Activated CD4-positive, alpha-beta T cell treated with anti-CD3 and anti-CD28 coated beads, Interleukin-2, amount 10 ng/mL, durations not matched to agents 7 days and 5 days (primary cell): ENCODE measurements at places on chromosomes 3 and 15.
A peak's percentile ranks its signal among the peaks of the same experiment; 100 is the strongest.

DNA sequence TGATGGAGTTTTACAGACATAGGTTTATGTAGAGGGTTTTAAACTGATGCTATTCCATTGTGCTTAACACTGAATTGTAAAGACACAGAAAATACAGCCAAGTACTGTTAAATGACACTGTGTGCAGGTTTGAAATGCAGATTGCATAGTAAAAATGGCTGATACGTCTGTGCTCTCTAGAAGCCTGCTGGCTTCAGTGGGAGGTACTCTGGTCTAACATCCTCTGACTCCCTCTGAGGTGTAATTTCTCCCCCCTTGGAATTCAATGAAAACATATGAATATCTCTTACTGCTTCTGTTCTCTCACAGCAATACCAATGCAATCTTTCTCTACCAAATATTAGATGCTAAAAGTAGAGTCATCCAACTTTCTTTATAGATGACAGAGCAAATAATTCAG is 176.6 kb downstream of the SLC9A9 start:
- no peak for DNase-seq

DNA sequence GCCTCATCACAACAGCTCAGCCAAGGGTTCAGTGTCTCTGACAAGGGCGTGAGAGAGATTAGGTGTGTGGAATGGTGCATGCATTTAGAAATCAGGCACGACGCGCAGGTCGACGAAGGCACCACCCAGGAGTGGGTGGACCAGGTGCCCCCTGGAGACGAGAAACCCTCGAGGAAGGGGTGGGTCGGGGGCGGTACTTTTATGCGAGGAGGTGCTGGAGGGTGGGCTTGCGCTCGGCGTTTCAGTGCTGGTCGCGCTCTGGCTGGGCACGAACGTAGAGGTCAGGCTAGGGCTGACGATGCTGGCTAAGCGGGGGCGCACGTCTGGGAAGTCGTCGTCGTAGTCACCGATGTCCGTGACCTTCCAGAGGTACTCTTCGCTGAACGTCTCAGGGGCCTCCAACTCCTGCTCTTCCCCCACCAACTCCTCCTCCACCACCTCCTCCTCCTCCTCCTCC is 393 bp downstream of the ERICH6 start:
- peak; percentile 54 for DNase-seq

- DNase-seq = no peak
Measured at GRCh38 chr3:58074116-58074715, 66.0 kb downstream of the FLNB start.

- DNase-seq = no peak
Measured at GRCh38 chr3:105967117-105967516, 98.3 kb upstream of the CBLB start.

DNA sequence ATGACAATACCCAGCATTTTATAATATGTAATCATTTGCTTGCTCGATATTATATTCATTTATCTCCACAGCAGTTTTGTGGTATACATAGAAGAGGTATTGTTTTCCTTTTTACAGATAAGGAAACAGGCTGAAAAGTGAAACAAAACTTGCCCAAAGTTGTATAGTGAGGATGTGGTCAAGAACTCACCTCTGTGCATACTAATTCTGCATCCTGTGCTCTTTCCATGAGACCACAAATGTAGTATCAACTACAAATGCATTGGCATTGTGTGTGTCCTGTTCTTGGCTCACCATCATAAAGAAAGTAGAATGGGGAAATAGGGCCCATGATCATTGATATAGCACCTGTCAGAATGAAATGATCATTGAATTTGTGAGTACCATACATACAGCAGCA is 167.3 kb downstream of the NECTIN3 start:
- DNase-seq = peak; percentile 64

GRCh38 chr15:63474810-63475316 is 29.5 kb upstream of the USP3 start:
- DNase-seq = no peak

DNA sequence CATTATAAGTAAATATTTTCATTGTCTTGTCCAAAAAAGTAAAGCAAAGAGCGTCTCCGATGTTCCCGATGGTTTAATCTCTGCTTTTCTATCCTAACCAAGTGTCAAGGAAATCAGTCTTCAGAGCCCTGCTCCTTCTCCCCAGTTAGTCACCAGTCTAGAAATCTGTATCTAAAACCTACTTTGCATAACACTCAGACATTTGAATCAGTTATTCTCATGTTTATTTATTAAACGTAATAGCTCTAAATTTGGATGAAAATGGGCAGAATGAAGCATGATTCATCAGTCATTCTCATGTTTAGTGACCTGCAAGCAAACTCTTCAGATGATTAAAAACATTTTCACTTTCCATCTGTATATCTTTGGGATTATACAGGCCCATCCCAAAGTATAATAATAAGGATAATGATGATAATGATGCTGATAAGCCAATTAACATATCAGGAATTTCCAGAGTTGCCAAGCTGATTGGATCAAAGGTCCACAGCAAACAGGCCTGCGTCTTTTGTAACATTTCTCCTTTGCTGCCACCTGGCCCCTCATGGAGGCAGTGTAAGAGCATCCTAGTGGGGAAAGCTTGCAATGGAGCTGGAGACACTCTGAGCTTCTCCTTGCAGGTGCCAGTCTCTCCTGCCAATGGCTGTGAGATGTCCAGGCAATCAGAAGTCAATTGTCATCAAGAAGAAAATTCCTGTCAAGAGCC is 273.9 kb downstream of the IGSF11 start:
- no peak for DNase-seq

GRCh38 chr3:127722091-127722784 is 49.5 kb downstream of the ABTB1 start:
- DNase-seq = no peak

DNA sequence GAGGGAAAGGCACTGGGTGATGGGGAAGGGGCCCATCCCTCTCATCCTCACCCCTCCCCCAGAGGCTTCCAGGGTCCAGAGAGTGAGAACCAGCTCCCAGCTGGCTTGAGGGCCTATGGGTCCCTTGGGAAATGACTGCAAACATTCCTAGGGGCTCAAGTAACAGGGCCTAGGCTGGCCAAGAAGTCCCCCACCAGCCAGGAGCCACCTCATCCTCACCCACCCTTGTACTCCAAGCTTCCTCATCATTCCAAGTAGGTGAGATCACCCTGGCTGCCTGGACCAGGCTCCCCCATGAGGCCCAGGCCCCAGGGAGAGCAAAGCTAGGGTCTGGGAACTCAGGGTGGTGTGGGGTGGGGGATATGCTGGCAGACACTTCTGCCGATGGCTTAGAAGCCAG is 14.8 kb downstream of the LOXL1 start:
- no peak for DNase-seq

- DNase-seq = no peak
Measured at GRCh38 chr3:58666683-58667082, at the start of gene FAM3D. Gene FAM3D (minus strand): TSS chr3:58666774. CDS start chr3:58655563, 11,211 bp downstream.

GRCh38 chr3:171622126-171622525 is 161.9 kb upstream of the TNIK start:
- no peak for DNase-seq

GRCh38 chr3:17831366-17831765 is 88.9 kb upstream of the TBC1D5 start:
- no peak for DNase-seq

GRCh38 chr15:65067645-65068402 is at the start of gene RASL12:
Gene RASL12 (minus strand): TSS chr15:65067991. CDS start chr15:65067835, 156 bp downstream.
- no peak for DNase-seq

GRCh38 chr3:93988283-93988682 is 8.3 kb downstream of the ARL13B start:
- no peak for DNase-seq

GRCh38 chr3:23501201-23501802 is 298.2 kb downstream of the UBE2E2 start:
- no peak for DNase-seq

- DNase-seq = no peak
Measured at GRCh38 chr15:72912121-72912520, 128.6 kb upstream of the ADPGK start.

DNA sequence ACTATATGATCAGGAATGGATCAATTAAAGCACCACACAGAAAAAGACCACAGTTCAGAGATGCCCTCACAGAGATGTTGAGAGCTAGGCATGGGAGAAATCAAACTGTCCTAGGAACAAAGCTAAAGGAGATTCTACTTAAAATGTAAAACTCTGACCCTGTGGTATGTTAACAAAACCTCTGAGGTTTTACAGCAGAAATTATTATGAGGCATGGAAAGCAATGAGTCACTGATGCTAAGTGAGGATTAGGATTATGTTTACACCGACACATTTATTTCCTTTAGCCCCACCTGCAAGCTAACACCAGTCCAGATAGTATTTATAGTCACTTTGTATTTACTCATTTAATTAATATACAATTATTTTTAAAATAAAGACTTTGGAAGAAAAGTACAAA is 1242.2 kb downstream of the OTOL1 start:
- no peak for DNase-seq

DNA sequence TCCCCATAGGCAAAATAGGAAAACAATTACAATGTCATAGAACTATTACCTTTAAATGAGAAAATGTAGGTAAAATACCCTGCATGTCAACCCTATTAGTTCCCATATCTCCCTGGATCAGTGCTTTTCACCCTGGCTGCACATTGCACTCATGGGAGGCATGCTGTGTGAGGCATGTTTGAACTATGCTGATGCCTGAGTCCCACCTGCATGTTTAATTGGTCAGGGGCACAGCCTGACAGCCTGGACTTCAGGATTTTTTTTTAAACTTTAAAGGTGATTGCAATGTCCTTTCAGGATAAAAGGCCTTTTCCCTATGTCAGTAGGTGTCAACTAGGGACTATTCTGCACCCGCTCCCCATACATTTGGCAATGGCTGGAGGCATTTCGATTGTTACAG is 136.0 kb upstream of the NR2E3 start:
- DNase-seq = no peak

DNA sequence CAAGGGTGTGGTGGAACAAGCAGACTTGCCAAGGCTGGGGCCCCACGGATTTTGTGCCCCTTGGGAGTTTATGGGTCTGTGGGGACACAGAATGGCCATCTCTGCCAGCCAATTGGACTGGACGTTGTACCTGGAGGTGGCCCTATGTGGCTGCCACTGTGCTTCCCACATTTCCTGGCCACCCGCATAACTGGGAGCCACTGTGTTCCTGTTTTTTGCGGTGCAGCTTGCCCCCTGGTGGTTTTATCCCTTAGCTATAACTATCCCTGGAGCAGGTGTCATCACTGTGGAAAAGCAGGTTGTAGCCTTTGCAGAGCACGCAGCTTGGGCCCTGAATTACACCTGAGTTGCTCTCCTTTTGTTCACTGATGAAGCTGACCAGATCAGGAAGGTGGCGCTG is 306.3 kb downstream of the ZPLD1 start:
- DNase-seq = no peak

DNA sequence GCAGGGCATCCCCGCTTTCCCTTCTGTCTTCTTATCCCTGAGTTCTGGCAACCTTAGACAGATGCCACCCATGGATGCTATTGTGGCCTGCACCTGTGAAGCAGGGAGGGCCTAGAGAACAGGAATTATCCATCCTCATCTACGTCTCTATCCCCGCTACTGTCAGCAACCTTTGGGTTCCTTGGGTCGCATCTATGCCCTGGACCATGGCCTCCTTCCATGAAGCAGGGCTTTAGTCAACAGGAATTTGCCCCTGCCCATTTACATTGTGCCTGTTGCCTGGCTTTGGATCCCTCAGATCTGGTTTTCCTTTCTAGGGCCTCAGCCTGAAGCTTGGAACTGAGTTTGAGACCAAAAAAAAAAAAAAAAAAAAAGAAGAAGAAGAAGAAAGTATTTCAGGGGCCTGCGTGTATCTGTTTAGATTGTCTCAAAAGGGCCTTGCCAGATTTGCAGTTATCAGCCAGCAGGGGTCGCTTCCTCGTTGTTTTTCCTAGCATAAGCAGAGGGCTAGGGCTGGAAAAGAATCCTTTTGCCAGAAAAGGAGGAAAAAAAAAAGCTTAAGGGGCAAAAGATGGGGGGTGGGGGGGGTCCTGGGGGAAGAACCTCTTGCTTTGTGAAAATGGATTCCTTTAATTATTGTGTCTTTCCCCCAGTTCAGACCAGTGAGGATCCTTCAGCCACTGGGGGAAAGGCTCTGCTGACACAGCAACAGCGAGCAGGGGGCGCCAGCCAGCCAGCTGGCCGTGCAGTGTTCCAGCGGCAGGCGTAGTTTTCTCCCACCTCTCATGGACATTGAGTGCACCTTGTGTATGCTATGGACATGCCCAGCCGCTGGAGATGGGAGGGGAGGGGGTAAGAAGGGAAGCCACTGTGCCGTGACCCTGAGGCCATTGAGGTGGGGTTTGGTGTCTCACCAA is 65.7 kb upstream of the ALDH1L1 start:
- peak; percentile 15 for DNase-seq

DNA sequence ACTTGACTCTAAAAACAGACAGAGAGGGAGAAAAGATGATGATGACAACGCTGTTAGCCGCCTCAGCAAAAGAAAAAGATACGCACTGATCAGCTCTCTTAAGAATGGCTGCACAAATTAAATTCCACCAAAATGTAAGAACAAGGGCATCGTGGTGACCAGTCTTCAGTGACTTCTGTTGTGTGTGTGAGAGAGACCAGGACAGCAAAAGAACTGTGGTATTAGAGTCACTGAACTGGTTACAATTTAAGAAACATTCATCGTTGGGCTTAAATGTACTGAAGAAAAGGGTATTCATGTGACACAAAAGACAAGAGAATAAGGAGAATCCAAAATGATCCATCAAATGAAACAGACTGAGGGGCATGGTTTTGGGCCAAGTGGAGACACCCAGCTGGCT is 86.5 kb downstream of the SUCLG2 start:
- DNase-seq = no peak

DNA sequence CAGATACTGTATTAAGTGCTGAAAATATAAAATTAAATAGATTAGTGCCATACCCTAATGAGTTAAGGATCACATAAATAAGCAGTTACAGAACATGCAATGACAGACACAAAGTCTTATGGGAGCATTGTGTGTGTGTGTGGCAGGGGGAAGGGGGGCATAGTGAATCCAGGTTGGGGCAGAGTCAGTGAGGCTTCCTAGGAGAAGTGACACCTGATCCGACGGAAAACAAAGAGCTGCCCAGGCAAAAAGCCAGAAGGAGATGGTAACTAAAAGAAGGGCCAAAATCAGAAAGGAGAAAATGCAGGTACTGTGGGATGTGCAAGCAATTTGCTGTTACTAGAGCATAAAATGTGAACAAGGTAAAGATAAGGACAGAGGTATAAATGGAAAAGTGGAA is 80.1 kb upstream of the CHRM5 start:
- DNase-seq = no peak

DNA sequence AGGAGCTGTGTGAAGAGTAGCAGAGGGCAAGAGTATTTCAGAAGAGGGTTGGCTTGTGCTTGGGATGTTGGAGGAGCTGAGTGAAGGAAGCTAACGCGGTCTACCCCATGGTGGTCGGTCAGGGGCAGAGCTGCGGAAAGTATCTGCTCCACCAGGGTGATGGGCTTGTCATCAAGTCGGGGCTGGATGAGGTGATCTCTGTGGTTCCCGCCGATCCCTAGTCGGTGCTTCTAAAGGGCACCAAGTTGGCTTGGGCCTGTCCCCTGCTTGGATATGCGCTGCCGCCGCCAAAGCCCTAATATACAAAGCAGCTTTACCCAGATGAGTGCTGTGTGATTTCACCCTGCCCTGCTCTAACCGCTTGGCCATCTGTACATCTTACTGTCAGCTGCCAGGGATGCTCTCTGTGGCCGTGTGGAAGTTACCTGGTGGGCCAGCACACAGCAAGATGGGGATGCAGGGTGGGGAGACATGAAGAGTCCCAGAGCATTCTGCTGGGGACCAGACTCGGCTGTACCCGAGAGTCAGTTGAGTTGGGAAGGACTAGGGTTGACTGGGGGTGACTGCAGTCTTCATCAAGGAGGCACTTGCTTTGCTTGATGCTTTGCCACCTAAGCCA is 226.1 kb upstream of the BHLHE40 start:
- no peak for DNase-seq
